ENCODE measurements at places on chromosomes 5 and 9.
A peak's percentile ranks its signal among the peaks of the same experiment; 100 is the strongest.

DNA sequence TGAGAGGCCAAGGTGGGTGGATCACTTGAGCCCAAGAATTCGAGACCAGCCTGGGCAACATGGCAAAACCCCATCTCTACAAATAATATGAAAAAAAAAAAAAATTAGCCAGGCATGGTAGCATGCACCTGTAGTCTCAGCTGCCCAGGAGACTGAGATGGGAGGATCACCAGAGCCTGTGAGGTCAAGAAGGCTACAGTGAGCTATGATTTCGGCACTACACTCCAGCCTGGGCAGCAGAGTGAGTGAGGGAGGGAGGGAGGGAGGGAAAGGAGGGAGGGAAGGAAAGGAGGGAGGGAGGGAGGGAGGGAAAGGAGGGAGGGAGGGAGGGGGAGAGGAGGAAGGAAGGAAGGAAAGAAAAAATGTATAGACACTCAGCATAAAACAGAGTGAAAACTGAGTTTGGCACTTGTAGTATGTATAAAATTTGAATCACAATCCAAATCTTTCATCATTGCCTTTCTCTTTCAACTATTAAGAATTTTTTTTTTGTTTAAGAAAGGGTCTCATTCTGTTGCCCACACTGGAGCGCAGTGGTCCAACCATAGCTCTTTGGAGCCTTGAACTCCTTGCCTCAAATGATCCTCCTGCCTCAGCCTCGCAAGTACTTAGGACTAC is 27.8 kb downstream of the SERINC5 start:
- DNase-seq, result no peak

GRCh38 chr5:19616701-19617215 is 371.2 kb downstream of the CDH18 start:
- DNase-seq, result no peak

- peak; percentile 43 for DNase-seq
Observed at GRCh38 chr9:76369583-76369982, 24.6 kb downstream of the RFK start.

DNA sequence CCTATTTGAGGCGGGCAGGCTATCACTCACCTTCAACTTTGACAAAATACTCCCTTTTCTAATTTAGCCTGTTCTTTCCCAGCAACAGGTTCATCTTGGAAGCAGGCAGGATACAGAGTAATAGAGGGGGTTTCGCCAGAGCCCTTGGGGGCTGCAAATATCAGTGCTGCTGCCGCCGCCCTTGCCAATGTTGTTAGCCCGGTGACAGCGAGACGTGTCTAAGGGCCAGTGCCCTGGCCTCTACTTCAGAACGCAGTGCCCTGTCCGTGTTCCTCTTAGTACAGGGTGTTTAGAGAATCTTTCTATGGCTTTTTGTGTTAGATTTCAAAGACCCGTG is 703 bp downstream of the FAM120AOS start:
- DNase-seq, result no peak

DNA sequence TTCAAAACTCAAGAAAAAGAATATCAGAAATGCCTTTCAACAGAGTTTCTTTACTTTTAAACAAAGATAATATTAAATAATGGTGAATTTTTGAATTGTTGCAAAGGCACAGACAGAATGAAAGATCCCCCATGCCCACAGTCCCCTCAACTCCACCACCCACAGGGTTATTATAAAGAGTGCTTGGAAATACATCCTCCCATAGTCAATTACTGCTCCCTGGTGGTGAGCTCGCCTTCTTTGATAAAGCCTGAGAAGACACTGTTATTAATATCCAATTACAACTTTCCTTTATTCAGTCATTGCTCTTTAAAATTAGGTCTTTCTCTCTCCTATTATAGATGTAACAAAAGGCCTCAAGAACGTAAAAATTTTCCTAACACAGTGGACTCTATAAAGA is 490.2 kb upstream of the RORB start:
- peak; percentile 20 for DNase-seq

DNA sequence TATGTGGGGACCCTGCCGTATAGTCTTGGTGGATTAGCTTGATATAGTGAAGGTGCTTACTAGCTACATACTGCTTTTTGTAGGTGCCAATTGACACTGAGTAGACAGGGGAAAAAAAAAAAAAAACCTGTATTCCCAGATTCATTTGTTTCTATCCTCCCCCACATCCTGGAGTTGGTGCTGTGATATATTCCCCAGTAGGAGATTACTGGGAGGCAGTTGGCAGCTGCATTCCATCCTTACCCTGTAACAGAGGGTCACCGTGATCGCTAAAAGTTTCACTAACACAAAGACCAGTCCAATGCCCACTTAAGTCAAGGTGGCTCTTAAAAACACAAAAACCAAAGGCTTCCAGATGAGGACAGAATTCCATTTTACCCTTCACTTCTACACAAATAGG is 27.4 kb upstream of the TOMM5 start:
- DNase-seq, result no peak

Data from mesenchymal stem cell (in vitro differentiated cells and primary cell).